ENCODE measurements at places on chromosomes 6 and 20.
A peak's percentile ranks its signal among the peaks of the same experiment; 100 is the strongest.

- DNase-seq = no peak
Observed at GRCh38 chr6:44932651-44933091, 395.5 kb upstream of the RUNX2 start.

GRCh38 chr6:411402-412145, 20.0 kb downstream of the IRF4 start:
- DNase-seq = no peak

- DNase-seq = no peak
Observed at GRCh38 chr6:151698931-151699700, 108.4 kb upstream of the ESR1 start.

GRCh38 chr6:32865724-32866443, 11.9 kb downstream of the PSMB9 start:
- DNase-seq = no peak

GRCh38 chr20:53752971-53753879, 159.6 kb upstream of the ZNF217 start:
- DNase-seq = peak; percentile 48

DNA sequence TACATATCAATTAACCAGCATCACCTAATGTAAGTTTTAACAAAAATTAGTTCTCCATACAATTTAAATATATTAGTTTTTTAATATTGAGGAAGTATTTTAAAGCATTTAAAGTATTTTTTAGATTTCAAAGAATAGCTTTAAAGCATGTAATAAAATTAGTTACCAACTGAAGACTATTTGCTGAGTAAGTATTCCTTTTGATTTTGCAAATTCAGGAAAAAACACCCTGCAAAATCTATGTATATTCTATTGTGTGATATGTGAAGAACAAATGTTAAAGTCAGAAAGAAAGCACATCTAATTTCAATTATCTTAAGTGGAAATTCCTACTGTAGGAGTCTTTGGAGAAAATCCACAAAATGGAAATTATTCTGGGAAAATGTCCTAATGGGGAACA, 107.3 kb downstream of the COL21A1 start:
- no peak for DNase-seq

- no peak for DNase-seq
Observed at GRCh38 chr6:139372326-139373153, 1.9 kb downstream of the CITED2 start.

- no peak for DNase-seq
Observed at GRCh38 chr6:165702669-165703068, 39.6 kb upstream of the PDE10A start.

DNA sequence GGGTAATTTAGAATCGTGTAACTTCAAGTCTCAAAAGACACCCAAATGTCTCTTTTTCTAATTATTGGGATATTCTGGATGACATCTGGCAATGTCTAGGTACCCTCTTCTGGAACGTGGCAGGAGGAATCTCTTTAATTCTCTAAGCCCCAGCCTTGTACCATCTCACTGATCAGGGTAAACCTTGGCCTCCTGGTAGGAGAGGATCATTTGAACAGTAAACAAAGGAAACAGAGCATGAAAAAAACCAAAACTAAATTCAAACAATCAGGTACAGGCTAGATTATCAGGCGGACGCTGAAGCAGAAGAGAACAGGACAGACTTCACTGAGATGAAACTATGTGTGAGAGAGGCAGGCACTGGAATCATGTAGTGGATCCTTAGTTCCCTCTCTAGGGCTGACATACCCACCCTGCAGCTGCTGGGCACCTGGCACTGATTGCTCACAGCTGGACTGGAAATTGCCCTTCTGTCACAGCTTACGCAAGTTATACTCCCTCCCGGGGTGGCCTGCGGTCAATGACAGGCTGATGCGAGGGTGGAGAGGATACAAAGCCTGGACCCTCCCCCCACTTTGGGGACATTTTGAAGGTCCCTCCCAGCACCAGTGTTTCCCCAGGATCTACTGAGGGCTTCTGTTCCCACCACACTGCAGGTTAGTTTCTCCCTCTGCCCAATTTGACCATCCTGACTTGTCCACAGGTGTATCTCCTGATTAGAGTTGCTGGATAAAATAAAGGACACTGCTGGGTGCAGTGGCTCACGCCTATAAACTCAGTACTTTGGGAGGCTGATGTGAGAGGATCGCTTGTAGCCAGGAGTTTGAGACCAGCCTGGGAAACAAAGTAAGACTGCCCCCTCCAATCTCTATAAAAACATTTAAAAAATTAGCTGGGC, 20.6 kb upstream of the ZBTB24 start:
- DNase-seq = no peak

GRCh38 chr20:35992713-35993335, 24.4 kb downstream of the CNBD2 start:
- peak; percentile 59 for DNase-seq

DNA sequence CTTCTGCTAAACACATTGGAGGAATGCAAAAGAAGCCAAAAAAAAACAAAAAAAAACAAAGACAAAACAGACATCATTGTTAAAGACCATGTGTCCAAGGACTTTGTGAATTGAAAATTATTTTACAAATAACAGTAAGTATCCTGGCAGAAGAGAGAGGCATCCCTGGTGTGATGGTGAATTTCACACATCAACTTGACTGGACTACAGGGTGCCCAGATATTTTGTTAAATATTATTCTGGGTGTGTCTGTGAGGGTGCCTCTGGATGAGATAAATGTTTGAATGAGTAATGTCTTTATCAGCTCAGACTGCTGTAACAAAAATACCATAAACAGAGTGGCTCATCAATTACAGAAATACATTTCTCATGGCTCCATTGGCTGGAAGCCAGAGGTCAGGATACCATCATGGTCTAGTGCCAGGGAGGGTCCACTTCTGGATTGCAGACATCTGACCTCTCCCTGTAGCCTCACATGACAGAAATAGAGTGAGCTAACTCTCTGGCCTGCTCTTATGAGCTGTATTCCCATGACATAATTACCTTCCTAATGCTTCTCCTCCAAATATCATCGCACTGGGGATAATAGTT, 12.2 kb upstream of the C6orf118 start:
- no peak for DNase-seq

DNA sequence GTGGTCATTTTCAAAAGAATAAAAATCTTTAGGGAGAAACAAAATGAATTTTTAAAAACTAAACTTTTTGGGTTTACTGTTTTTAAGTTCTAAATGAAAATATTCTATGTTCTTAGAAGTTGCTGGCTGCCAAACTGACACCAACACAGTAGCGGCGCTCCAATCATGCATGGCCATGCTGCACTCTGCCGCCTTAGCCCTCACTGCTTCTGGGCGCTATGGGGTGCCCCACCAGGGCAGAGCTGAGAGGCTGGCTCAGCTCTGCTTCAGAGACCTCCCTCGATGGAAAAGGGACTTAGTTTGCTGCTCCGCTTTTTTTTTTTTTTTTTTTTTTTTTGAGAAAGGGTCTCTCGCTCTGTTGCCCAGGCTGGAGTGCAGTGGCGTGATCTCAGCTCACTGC, 20.9 kb downstream of the EZR start:
- DNase-seq = no peak

DNA sequence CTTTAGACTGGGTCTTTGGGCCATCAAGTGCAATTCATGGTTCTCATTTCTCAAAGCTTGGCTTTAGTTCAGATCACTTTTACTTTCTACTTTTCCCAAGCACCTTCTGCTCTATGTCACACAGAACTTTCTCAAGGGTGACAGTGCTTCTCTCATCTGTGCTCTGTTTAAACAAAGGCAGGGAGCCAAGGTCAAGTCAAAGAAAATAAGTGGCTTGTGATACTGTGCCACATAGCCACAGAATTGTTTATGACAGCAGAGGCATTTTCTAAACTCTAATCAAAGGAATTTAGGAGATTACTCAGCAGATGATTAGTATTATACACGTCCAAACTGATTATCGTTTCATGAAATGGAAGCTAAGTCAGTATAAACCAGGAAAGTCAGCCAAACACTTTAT, 348.0 kb downstream of the HDGFL1 start:
- DNase-seq = no peak

- DNase-seq = no peak
Observed at GRCh38 chr20:53896647-53897046, 173.7 kb downstream of the BCAS1 start.

- no peak for DNase-seq
Observed at GRCh38 chr20:39861381-39861780, 827.7 kb downstream of the MAFB start.
